ENCODE measurements at places on chromosomes 2 and 18.

GRCh38 chr2:57615855-57616556 lies 430.6 kb upstream of the VRK2 start:
- no peak for DNase-seq

GRCh38 chr2:72993147-72993932 lies 76.0 kb downstream of the EMX1 start:
- peak; percentile 54 for DNase-seq

DNA sequence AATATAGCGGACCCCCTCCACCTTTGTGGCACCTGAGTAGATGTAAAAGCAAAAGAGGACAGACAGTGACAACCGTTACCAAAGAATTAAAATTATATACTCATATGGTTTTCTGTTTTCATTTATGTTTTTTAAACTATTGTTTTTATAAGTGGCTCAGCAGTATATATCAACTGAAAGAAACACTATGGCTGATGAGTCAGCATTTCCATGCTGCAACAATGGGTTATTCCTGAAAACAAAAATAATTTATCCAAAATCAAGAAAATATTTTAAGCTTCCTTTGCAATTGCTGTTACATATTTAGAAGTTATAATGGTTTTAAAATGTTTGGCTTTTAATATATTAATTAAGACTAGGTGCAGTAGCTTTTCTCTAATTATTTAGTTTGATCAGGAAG lies 17.7 kb downstream of the MRPS9 start:
- DNase-seq: no peak

- DNase-seq: peak; percentile 28
Measured at GRCh38 chr2:236309669-236310029, 45.4 kb upstream of the ASB18 start.

- DNase-seq: no peak
Measured at GRCh38 chr2:61288070-61288841, 126.3 kb downstream of the C2orf74 start.

DNA sequence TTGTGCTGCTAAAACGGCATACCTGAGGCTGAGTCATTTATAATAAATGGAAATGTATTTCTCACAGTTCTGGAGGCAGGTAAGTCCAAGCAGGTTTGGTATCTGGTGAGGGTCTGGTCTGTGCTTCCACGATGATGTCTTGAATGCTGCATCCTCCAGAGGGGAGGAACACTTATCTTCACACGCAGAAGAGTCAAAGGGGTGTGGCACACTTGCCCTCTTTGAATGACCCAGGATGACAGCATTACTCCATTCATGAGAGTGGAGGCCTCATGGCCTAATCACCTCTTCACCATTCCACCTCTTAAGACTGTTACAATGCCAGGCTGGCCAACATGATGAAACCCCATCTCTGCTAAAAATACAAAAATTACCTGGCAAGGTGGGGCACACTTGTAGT lies 61.0 kb downstream of the NCAPH start:
- no peak for DNase-seq

GRCh38 chr2:209719034-209719433 lies 52.6 kb upstream of the UNC80 start:
- DNase-seq: no peak

GRCh38 chr2:205462681-205463345 lies 219.5 kb upstream of the NRP2 start:
- peak; percentile 26 for DNase-seq

DNA sequence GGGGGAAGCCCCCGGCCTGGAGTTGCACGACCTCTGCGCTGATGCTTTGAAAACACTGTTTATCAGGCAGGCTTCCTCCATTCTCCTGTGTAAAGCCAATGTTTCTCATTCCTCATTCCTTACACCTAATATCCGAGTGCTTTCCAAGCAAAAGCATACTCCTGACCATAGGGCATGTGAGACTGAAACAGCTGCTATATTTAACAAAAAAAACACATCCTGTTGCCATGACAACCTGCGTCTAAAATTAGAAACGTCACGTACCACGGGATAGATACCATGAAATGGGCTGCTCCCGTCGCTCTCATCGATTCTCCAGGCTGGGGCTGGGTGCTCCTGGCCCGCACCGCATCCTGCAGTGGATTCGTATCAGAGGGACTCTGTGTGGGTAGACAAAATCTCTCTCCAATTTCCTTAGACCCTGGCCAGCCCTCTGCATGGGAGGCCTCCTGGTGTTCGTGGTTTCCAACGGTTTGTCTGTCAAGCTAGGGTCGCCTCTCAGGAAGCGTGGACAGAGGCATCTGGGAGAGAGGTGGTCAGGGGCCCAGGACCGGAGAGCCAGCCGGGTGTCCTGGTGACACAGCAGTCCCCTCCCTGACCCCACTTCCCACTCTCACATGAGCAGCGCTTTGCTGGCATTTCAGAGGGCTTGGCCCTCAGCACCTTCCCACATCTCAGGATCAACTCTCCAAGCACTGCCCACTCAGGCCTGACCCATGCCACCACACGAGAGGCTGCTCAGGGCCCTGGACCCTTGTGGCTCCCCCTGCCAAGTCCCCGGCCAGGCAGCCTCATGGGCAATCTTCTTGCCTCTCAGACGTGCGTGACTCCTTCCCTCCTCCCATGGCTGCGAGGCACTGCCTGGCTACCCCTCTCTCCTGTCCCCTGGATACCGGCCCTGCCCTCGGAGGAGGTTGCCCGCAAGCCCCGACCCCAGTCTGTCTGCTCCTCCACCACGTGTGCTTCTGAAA lies 268.1 kb downstream of the NDUFA10 start:
- no peak for DNase-seq

DNA sequence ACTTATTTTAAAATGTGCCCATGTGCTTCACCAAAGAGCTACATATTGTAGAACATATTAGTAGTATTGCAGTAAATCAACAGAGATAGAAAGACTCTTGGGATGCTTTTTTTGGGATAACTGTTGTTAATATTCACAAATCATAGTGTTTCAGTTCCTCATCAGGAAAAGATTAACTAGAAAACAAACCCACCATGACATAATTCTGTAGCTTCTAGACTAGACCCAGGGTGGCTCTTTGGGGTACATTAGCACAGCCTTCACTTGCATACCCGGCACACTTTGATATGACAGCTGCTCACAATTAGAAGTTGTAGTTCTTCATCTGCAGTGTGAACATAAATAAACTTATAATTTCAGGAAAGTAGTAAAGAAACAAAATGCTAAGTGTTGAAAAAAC lies 154.2 kb downstream of the ATP9B start:
- no peak for DNase-seq

DNA sequence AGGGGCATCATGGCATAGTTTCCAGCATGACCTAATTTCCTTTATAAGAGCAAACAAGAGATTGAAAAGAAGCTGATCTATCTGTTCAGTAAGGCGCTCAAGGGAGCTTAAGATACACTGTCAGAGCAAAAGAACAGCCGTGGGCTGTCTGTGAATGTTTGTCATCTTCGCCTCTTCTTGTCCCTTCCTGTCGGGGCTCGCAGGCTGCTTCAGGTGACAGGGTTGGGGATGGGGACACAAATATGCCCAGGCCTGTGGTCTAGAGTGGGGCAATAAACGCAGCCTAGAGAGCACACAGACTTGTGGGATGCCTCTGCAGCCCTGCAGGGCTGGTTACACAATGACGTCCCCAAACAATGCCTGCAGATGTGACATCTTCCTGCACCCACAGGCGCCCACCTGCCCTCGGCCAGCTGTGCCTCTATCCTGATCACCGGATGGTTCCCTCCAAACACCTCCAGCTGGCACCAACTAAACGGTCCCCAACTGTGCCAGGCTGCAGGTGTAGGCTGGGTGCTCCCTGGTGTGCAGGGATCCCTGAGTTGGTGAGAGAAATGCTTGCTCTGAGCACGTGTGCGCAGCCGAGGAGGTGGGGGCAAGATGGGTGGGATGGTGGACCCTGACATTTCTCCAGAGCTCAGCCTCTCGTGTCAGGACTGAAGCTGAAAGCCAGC lies 72.8 kb downstream of the EDAR start:
- DNase-seq: peak; percentile 3

DNA sequence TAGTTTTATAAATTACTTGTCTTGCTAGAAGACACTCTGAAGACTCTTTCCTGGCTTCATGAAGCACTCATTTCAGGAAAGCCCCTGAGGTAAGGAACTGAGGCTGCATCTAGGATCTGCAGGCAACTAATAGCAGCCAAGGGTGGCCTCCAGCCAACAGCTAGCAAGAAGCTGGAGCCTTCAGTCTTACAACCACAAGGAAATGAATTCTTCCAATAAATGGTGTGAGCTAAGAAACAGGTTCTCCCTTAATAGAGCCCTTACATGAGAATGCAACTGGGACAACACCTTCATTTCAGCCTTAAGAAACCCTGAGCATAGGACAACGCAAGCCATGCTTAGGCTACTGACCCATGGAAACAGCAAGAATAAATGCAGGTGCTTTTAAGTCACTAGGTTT lies 254.6 kb upstream of the RBBP8 start:
- no peak for DNase-seq

DNA sequence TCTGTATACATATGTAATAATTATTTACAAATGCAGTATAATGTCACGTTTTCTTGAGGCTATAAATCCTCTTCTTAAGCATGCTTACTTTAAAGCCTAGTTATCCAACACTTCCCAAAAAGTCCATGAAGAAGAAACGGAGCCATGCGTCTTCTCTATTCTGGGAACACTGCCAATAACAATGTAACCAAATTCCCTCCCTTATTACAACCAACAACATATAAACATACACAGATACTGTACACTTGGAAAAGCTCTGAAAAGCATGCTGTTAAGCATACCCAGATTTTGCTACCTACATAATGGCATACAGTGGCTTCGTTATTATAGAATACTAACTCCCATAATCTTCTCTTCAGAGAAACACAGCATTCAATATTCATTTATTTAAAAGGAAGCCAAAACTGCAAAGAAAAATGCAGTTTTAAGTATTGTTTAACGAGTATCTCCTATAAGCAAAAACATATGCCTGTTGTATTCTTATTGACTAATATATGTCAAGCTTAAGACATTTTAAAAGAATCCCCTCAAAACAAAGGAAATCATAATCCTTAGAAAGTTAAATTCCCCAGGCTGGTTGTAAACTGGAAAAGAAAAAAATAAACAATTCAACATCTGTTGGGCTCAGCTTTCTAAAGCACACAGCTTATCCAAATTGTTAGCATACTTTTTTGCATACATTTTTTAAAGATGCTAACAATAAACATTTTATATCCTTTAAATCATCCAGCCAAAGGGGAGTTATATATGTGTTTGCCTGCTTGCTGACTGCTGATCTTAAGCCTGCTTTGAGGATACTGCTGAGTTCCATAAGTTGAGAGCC lies 83.4 kb downstream of the SLC25A12 start:
- DNase-seq: no peak

- DNase-seq: no peak
Measured at GRCh38 chr2:152432206-152432653, 97.3 kb downstream of the FMNL2 start.

DNA sequence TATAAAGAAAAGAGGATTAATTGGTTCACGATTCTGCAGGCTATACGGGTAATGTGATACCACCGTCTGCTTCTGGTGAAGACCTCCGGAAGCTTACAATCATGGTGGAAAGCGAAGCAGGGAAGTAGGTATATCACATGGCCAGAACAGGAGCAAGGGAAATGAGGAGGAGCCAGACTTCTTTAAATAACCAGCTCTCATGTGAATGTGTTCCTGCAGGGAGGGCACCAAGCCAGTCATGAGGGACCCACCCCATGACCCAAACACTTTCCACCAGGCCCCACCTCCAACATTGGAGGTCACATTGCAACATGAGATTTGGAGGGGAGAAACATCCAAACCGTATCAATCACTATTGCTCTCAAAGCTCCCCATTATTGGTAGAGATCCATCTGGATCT lies 61.8 kb downstream of the EFEMP1 start:
- DNase-seq: no peak

DNA sequence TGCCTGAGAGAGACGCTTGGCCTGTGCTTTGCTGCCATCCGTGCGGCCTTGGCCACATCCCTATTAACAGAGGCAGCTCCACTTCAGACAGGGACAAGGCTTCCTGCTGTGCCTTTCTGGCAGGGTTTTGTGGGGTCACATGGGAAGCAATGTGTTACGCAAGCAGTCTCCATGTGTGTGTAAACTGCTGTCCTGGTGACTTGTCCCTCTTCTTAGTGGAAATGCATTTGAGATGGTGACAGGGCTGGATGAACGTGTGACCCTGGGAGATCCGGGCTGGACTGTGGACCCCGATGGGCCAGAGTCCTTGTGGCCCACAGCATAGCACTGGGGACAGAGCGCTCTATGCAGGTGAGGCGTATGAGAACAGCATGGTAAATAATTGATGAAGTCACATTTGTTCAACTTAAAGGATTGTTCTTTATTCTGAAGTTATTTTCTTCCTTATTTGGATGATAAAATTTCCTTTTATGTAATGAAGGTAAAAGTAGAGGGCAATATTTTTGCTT lies 23.2 kb downstream of the ASB1 start:
- DNase-seq: peak; percentile 14

- DNase-seq: no peak
Measured at GRCh38 chr2:143916781-143917180, 603.1 kb downstream of the ZEB2 start.

- no peak for DNase-seq
Measured at GRCh38 chr2:55732854-55733253, 39.2 kb upstream of the PNPT1 start.

- DNase-seq: no peak
Measured at GRCh38 chr2:229993236-229993635, 70.9 kb downstream of the FBXO36 start.

- no peak for DNase-seq
Measured at GRCh38 chr2:207748993-207749392, 20.7 kb downstream of the FZD5 start.

DNA sequence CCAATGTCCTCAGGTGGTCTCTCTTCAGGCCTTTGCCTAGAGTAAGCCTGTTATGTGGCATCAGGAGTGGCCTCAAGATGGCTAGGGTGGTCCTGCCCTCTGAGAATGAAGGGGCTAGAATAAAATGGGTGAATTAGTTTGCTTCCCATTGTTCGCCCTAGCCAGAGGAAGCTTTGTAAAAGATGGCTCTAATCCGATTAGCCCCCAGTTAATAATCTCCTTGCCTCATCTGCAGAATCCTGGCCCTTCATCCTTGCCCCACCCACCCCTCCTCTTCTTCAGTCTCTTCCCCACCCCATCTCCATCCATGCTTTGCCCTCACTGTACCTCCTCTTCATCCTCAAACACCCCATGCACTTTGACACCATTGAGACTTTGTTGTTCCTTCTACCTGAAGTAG lies 57.4 kb upstream of the LGALSL start:
- DNase-seq: no peak

GRCh38 chr2:113105047-113105785 lies 22.2 kb upstream of the IL1RN start:
- peak; percentile 72 for DNase-seq

GRCh38 chr2:72271276-72271614 lies 123.6 kb upstream of the CYP26B1 start:
- no peak for DNase-seq

GRCh38 chr2:120741571-120742561 lies 6.2 kb downstream of the GLI2 start:
- DNase-seq: no peak

DNA sequence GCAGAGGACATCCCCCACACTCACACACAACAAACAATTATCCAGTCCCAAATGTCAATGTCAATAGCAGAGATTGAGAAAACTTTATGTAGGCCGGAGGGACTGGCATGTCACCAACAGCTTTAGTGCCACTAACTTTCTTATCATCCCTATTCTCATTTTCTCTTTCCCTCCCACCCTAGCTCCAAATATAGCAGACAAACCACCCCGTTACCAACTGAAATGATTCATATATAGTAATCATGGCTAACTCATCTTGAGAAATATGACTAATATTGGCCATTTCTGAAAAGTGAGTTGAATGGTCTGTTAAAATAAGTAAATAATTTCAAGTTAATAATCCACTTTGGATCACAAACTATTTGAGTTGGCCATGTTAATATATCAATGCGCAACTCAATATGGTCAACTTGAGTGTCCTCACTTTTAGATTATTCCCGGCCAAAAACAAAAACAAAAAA lies 242.1 kb upstream of the RND3 start:
- no peak for DNase-seq

Measured in stimulated activated CD8-positive, alpha-beta memory T cell treated with anti-CD3 and anti-CD28 coated beads, Interleukin-4, amount 100 ng/mL, for 48 hours (primary cell).